ENCODE measurements at places on chromosomes 4 and X.

- no peak for DNase-seq
These were observed 341.7 kb upstream of the NDST3 start for GRCh38 chr4:117692538-117692937.

- DNase-seq = peak; percentile 65
These were observed 49.5 kb downstream of the PHEX start for GRCh38 chrX:22081475-22082092.

GRCh38 chrX:107894038-107894437 is 68.4 kb downstream of the MID2 start:
- DNase-seq = peak; percentile 42

DNA sequence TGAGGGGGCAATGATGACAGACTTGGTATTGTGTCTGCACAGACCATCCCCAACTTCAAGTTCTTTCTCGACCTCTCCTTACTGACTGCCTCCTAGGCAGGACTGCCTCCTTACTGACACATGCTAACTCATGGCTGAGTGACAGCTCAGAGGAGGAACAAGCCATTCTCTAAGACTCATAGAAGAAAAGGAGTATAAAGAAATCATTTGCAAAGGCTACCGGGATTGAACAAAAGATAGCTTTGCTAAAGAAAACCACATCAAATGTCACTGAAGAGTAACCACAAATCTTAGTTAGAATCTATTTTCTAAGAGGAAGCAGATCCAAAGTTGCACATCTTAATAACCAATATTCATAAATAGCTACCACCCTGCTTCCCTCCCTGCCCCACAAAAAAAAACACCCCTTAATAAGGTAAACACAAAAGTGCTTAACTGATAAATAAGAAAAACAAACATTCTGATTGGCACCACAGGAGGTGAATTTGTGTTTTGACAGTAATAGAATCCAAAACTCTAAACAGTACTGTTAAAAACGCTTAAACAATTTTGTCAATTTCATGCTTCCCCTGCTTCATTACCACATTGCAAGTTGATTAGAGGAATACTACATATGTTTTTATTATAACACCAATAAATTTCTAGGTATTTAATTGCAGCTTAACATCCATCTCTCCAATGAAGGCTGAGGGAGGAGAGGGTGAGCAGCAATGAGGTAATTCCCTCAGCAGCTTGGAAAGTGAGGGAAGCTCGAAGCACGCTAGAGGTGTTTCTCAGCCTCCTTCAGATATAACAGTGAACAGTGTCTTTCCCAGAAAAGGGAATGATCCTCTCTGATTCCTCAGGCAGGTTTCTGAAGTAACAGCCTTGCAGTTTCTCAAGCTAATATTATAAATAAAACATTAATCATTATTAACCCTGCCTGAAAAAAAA is 160.0 kb downstream of the HNRNPD start:
- no peak for DNase-seq

DNA sequence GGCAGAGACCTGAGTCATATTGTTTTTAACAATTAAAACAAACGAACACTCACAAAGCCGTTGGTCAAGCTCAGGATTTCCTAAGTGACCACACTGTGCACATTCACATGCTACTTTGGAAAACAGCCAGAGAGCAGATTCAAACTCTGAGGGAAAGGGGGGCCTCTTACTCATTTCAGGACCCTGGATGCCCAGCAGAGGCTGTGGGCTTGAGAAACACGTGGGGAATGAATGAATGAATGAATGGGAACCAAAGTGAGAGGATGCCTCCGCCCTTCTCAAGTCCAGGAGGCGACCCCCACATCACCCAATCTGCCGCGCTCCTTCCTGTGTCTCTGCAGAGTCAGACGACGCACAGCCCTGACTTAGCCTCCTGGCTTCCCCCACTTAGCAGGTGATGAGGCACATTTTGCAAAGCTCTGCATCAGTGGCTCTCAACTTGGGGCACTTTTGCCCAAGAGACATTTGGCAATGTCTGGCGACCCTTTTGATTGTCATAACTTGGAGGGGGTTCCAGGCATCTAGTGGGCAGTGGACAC is 76.0 kb downstream of the ABLIM2 start:
- no peak for DNase-seq

GRCh38 chr4:118087366-118087765 is 53.1 kb downstream of the NDST3 start:
- no peak for DNase-seq

DNA sequence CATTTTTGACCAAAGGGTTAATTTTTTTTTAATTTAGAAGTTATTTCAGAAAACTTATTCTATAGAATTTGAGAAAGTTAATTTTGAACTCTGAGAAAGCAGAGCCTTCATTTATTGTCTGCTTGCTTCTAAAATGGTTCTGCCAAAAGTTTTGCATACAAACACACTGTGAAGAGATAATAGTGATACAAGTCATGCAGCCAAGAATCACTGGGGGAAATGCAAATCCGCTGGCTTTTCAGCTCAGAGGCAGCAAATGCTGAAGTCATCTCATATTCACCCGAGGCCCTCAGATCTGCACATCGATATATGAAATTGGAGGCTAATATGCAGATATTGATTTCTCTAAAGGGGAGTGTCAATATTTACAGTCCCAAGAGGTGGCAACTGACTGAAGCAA is 186.2 kb downstream of the KIT start:
- no peak for DNase-seq

DNA sequence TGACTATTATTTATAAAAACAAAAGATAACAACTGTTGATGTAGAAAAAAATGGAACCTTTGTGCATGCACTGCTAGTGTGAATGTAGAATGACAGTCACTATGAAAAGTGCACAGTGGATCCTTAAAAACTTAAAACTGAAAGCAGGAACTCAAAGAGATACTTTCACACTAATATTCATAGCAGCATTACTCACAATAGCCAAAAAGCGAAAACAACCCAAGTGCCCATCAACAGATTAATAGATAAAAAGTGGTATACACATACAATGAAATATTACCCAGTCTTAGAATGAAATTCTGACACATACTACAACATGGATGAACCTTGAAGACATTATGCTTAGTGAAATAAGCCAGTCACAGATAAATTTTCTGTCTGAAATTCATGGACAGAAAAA is 23.8 kb downstream of the CENPC start:
- DNase-seq = no peak

- DNase-seq = no peak
These were observed 19.0 kb upstream of the GLUD2 start for GRCh38 chrX:121028419-121028818.

- no peak for DNase-seq
These were observed 146.1 kb upstream of the OTUD4 start for GRCh38 chr4:145326491-145326890.

- no peak for DNase-seq
These were observed 187.0 kb downstream of the AFAP1 start for GRCh38 chr4:7752649-7753048.

- DNase-seq = no peak
These were observed 33.2 kb downstream of the FGFRL1 start for GRCh38 chr4:1044469-1045192.

DNA sequence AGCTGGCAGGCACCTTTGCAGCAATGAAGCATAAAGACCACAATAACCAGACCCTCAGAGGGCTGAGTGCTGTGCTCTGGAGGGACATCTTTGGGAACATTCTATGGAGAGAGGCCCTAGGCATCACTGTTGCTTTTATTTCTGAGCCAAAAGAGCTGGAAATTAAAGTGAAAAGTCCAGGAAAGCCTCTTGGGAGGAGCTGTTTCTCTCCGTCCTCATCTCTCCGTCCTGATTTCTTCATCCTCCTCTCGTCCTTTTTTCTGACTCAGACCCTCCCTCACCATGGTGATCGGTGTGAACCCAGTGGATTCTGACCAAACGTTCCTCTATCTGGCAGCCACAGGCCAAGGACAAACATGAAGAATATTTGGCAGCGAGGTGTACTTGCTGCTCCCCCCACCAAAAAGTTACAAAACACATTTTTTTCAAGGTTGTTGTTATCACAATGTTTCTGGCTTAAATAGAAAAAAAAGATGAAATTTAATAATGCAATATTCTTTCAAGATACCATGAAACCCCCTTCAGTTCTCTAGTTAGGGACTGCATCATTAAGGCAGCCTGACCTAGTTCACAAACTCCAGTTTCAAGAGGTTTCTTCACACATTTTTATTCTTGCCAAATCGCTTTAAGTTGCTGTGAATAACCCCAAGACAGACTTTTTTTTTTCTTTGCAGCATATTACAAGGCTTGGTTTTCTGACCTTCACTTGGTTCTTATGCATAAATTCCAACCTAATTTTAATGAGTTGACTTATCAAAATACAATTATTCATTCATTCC is 80.2 kb downstream of the SCD5 start:
- no peak for DNase-seq

DNA sequence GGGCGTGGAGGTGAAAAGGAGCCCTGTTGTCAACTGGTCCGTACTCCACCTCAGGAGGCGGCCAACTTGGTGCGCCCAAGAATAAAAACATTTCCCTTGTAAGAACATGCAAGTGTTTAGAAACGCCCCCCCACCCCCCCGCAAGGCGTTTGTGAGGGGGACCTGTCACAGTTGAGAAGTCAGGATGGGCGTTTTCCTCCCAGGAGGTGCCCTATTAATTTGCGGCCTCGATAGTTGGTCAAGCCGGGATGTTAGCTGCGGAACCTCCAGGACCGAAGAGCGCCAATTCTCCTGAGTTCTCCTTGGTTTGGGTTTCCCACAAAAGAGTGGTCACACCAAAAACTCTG is 651 bp upstream of the SAP30 start:
- no peak for DNase-seq

DNA sequence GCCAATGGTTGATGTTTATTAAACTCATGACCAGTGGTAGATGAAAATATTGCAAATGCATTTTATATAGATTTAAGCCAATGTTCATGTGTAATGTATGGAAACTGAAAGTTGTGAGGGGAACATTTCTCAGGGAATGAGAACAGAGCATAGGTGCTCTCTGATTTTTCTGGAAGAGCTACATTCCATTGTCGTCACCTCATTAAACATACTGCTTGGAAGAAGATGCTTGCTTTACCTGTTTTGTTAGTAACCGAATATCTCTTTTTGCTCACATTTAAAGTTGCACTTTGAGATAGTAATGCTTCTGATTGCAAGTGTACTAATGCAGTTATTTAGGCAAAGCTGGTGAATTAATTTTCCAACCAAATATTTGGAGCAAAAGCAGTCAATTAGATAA is 93.8 kb upstream of the CLCN4 start:
- DNase-seq = no peak

DNA sequence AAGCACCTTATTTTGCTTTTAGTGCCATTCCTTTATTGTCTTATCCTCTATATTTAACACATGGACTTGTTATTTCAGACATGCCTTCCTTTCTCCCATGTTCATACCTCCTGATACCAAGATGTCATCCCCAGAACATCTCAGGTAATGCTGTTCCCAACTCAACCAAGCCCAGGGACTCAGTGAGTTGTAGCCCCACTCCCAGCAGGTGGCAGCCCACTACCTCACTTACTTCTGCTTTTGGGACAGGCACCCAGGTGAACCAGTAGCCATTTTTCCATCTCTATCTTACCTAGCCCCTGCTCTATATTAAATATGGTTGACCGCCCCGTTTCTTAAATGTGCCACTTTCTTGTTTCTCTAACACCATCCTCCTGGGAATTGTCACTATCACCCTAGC is 199.0 kb downstream of the DCHS2 start:
- peak; percentile 4 for DNase-seq

- no peak for DNase-seq
These were observed 63.4 kb downstream of the NFKB1 start for GRCh38 chr4:102564399-102565059.

DNA sequence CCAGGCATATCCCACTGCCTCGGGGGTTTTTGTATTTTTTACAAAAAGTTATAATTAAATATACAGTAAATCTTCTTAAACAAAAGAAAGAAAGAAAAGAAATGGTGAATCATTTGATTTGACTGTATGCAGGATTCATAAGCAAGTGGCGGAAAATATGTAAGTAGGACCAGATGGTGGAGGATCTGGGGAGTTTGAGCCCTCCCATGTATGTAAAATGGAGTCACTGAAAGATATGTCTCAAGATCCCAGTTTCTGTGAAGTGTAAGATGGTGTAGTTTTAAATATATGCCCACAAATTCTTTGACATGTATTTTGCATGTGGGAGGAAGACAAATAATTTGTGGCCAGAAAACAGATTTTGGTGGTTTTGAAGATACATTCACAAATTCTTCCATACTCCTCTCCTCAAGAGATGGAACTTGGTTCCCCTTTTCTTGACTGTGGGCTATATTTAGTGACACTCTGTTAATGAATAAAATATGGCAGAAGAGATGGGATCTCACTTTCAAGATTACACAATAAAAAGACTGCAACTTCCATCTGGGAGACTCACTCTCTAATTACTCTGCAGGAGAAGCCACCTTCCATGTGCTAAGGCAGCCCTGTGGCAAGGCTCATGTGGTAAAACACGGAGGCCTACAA is 133.6 kb upstream of the S100G start:
- no peak for DNase-seq

GRCh38 chr4:113869743-113870375 is 108.3 kb upstream of the CAMK2D start:
- no peak for DNase-seq

- DNase-seq = no peak
These were observed 2253.2 kb upstream of the TENM3 start for GRCh38 chr4:179989975-179990374.

- no peak for DNase-seq
These were observed 2.8 kb upstream of the PRDX4 start for GRCh38 chrX:23664496-23664895.

GRCh38 chr4:77308843-77309242 is 151.8 kb downstream of the CCNG2 start:
- DNase-seq = peak; percentile 1

GRCh38 chrX:70033348-70034051 is 16.2 kb downstream of the AWAT2 start:
- peak; percentile 60 for DNase-seq

GRCh38 chrX:18983666-18984380 is at the start of gene PHKA2:
PHKA2 (minus strand) TSS chrX:18984114; CDS start chrX:18983932, 182 bp downstream.
- DNase-seq = peak; percentile 74

GRCh38 chr4:30181918-30182317 is 538.3 kb upstream of the PCDH7 start:
- DNase-seq = no peak

DNA sequence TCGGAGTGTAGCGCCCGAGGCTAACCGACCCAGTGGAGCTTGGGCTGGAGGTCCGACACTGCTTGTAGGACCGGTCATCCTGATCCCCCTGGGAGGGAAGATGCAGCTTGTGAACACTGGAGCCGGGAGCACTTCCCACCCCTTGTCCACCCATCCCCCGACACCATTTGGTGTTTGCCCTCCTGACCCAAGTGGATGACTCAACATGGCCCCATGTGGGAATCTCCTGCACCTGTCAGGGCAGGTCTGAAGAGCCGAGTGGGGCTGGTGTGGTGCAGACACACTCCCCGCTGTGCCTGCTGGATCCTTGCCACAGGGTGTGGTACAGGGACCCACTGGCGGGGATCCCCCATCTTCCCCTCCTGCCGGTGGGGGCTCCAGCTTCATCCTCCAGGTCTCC is 90.0 kb upstream of the AFAP1 start:
- DNase-seq = no peak
